ENCODE measurements at places on chromosomes 1 and 21.

DNA sequence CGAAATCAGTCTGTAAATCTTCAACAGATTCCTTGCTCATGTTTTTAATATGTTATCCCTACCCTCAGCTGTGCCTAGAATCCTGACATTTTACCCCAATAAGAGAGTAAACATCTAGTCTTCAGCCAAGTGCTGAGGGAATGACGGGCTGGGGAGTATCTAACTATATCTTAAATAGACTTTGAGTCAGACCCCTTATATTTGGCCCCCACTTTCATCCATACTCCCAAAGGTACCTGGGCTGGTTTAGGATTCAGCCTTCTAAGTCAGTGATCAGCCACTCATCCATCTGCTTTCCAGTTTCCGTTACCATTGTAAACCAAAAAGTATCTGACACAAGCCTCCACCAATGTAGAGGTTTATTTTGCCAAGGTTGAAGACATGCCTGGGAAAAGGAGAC, 36.1 kb upstream of the CNIH3 start:
- DNase-seq = no peak

DNA sequence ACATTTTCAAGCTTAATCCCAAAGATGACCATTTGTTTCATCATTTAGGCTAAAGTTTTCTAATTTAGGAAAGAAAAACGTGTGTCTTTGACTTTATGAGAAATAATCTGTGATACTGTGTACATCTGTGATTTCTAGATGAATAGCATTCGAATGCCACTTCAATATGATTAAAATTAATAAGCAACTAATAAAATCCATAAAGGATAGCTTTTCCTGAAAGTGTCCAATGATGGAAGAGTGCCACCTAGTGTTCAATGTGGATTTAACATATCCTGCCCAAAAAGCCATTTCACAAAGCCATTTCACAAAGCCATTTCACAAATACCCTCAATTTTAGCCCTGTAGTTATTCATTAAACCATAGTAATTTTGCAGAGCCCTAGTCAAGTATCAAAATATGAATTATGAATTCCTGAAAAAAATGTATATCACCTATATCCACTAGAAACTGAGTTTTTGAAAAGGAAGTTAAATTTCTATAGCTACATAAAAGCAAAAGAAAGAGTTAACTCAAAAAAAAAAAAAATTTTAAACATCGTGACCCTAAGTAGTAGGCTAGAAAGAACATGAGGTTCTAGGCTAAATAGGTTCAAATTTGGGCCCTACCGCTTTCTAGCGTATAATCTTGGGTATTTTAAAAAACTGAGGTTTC, 19.1 kb downstream of the NME7 start:
- DNase-seq = no peak

DNA sequence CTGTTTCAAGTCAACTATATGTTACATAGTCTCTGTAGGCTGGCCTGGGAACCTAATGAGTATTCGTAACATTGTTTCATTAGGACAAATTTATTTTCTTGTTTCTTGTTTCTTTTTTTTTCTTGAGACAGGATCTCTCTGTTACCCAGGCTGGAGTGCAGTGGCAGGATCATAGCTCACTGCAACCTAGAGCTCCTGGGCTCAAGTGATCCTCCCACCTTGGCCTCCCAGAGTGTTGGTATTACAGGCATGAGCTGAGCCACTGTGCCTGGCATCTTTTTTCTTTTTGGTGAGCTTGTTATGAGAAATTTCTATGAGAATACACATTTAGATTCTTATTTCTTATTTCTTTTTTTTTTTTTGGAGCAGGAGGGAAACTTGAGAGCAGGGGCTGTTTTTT, 6.8 kb downstream of the CENPS start:
- DNase-seq = no peak

DNA sequence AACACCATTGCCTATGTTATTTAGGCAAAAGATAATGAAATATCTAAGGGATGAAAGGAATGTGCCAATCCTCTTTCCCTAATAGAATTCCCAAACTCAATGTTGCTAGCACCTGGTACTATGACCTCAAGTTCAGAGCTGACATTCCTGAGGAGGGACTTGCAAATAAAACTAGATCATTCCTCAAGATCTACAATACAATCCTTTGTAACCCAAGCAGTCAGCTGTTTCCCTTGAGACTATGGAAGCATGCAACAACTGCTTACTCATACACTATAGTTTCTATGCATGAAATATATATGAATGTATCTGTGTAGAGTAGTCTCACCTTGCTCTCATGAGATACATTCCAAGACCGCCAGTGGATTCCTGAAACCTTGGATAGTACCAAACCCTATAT, 65.0 kb downstream of the ABL2 start:
- DNase-seq = no peak

DNA sequence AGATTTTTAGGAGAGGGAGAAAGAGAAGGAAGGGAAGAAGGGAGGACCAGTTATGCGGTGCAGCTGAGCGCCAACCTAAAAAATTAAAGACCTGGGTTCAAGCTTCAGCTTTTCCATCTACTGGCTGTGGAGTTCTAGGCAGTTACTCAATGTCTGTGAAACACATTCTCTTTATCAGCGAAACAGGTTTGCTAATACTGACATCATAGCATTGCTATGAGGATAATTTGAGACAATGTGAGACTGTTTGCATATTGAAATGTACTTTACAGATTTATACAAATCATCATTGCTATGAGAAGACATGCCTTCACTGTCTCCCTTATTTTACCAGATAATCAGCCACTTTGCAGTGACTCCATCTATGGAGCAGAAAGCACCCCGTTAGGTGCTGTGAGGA, 222.9 kb upstream of the SGIP1 start:
- DNase-seq = no peak

GRCh38 chr1:213623862-213624261, 363.9 kb upstream of the PROX1 start:
- no peak for DNase-seq

DNA sequence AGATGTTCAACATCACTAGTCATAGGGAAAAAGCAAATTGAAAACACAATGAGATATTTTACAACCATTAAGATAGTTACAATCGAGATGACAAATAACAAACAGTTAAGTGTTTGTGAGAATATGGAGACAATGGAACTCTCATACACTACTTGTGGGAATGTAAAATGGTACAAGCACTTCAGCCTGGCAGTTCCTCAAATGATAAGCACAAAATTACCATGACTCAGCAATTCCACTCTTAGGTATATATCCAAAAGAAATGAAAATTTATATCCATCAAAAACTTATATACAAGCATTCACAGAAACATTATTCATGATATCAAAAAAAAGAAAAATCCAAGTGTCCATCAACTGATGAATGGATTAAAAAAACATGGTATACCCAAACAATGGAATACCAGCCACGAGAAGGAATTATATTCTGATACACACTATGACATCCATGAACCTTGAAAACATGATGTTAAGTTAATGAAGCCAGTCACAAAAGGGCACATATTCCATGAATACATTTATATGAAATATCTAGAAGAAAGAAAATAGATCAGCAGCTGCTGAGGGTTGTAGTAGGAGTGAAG, 76.4 kb downstream of the EVI5 start:
- no peak for DNase-seq

GRCh38 chr21:43743947-43744346, 25.0 kb downstream of the PDXK start:
- no peak for DNase-seq

- DNase-seq = no peak
Measured at GRCh38 chr1:179818743-179819173, 58.8 kb downstream of the TOR1AIP2 start.

DNA sequence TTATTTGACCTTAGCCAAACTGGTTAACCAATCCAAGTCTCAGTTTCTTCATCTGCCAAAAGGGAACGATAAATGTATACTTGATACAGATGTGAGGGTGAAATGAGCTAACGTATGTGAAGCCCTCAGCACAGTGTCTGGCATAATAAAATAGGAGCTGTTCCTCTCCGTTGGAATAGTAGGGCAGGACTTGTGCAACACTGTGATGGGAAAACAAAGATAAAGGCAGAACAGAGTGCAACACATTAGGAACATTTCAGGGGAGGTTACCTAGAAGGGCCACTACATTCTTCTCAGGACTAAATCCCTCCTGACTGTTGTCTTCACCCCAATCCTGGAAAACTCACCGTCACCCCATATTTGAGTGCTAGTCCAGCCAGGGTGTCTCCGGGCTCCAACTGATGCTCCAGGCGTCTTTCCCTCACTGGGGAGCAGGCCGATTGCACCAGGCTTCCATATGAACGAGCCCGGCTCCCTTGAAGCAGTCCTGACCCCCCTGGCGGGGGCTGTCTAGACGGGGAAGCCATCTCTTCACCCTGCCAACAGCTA, 896 bp downstream of the LYSMD1 start:
- no peak for DNase-seq

DNA sequence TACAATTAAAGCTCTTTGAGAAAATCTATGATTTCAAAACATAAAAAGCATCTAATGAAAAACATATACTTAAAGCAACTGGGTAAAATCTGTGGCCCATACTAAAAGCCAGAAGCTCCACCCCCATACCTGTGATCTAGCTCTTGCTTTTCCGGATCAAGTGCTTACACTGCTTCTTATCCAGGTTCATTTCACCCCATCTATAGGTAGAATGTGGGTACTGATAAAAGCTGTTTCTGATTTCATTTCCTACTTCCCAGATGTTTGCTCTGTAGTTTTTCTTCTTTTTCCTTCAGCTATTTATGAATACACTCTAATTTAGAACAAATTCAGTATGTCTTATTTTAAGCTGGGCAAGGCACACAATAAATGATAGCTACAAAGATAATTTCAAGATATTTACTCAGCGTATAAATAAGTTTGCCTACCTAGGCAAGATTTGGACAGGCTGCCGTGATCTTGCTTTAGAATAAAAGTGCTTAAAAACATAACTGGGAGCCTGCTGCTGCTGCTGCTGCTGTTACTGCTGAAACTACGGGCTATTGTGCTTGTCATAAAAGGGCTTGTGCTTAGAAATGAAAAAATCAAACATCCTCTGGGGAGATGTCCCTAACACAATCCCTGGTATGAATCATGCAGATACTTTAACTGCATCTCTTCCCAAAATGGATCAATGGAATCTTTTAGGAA, 2.1 kb downstream of the SIPA1L2 start:
- no peak for DNase-seq

- no peak for DNase-seq
Measured at GRCh38 chr1:204528241-204528640, 12.0 kb downstream of the MDM4 start.

GRCh38 chr1:209736490-209737117, 19.2 kb upstream of the TRAF3IP3 start:
- no peak for DNase-seq

DNA sequence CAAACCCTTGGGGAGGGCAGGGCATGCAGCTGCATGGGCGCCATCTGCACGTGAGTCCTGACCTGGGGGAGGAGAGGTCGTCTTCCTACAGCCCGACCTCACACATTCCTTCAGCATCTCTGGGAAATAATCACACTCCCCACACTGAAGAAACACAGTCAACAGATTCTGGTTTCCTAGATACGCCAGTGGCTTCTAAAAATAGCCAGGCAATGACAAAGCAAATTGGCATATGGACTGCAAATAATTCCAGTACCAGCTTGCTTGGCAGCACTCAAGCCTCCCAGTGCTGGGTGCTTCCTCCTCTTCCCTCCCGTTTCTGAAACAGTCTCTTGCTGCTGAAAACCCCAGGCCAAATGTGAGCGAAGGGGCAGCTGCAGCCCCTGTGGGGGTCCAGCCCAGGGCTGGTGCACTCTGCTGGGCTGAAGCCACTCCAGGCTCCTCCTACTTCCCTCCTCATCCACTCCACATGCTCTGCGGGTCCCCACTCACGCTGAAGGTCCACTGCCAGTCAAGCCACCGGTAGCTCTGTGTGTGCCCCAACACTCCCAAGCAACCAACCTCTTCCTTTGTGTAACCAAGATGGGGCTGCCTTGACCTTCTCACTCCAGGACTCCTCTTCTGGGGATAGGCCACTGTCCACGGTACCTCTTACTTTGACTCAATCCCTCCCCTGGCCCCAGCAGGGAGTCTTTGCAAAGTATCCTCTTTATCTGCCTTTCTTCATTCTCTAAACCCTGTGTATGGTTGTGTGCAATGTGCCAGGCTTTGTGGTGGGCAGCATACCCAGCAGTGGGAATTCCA, 69.0 kb downstream of the KCND3 start:
- no peak for DNase-seq

GRCh38 chr21:42561762-42562650, 48.4 kb downstream of the SLC37A1 start:
- DNase-seq = no peak

DNA sequence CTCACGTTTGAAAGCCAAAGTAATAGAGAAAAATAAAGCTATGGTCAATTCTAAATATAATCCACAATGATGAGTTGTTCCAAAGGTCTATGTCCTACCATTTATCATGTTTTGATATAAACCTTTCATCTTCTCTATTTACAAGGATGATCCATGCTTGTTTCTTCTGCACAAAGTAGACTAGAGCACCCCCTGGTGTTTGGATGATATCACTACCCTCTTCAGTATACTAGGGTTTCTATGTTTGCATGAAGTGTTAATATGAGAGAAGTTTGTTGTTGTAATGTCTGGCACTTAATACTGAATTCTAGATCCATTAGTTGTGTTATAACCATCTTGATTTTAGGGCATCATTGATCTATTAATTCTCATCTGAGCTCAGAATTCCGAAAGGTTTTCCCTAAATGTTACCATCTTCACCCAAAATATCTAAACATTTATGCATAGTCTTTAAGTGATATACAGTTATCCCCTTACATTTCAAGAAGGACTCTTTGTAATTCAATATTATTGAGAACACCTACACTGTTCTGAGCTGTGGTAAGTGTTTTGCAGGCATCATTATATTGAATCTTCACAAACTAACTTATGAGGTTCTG, 21.1 kb downstream of the CLDN8 start:
- DNase-seq = no peak

DNA sequence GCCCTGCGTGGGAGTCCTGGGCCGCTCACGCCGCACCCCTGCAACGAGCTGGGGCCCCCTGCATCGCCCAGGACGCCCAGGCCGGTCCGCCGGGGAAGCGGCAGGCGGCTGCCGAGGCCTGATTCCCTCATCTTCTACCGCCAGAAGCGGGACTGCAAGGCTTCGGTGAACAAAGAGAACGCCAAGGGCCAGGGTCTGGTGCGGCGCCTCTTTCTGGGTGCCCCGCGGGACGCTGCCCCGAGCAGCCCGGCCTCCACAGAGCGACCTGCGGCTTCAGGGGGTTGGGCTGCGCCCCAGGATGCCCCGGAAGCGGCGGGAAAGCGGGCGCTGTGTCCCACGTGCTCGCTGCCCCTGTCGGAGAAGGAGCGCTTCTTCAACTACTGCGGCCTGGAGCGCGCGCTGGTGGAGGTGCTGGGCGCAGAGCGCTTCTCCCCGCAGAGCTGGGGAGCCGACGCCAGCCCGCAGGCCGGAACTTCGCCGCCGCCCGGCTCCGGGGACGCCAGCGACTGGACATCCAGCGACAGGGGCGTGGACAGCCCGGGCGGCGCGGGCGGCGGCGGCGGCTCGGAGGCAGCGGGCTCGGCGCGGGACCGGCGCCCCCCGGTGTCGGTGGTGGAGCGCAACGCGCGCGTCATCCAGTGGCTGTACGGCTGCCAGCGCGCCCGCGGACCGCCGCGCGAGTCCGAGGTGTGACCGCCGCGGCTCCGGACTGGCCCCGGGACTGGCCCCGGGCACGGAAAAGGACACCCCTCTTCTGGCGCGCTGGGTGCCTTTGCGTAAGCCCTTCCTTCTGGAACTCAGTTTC, 2.7 kb downstream of the FAM110D start:
- DNase-seq = no peak
